ENCODE measurements at places on chromosomes 12 and 14. TPM values are rescaled to one million over a fixed set of nuclear protein-coding genes. Genes with fewer than 3 reads are reported as not detected.

- DNase-seq = no peak
These were observed 32.4 kb downstream of the TTC8 start for GRCh38 chr14:88856786-88857366.

- DNase-seq = no peak
These were observed 48.9 kb upstream of the RIN3 start for GRCh38 chr14:92464716-92465115.

- no peak for DNase-seq
These were observed 151.2 kb downstream of the AKAP6 start for GRCh38 chr14:32480337-32480736.

DNA sequence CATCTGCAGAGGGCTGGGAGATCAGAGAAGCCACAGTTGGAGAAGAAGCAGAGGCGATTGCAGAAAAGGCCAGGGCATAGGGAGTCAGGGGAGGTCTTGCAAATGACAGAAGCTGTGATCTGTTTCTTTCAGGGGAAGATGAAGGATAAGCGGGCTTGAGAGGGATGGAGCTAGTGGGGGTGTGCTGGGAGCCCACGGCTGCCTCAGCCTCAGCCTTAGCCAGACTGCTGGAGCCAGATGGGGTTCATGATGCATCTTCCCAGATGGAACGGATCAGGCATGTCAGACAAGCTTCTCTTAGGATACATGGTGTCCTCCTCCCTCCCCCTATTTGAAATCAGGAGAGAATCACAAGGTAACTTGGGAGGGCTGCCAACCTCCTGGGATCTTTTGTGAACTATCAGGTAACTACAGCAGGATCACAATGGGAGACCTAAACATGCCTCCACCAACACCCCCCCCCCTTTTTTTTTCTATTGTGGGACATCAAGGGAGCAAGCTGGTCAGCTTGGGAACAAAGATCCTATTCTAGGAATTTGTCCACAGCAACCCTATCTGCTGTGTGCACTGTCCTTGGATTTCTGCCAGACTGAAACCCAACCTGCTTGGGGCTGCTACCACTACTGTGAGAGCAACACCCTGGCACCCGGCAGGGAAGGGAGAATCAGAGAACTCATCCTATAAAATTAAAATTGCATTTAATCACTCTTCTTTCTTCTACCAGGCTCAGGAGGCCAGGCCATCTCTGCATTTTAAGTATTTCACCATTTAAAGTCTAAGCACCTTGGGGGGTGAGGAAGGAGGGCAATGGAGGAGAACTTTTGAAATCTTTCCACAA lies 10.7 kb upstream of the ATP2A2 start:
- no peak for DNase-seq

GRCh38 chr12:19938491-19938890 lies 429.8 kb upstream of the PDE3A start:
- DNase-seq = no peak

DNA sequence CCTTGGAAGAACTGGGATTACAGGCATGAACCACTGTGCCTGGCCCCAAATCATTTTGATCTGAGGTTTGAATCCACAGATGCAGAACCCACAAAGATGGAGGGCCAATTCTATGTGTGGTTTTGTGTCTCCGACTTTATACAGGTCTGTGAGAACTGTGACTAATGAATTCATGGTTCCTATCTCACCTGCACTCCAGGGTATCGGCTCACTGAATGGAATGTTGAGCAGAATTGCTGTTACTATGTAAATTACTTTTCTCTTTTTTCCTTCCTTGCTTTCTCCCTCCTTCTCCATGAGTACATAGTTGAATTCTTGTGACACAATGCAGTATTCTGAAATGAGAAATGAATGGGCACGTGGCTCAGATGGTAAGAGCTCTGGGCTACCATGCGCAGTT lies 21.1 kb upstream of the GALNT16 start:
- DNase-seq = no peak

- no peak for DNase-seq
These were observed 169.0 kb downstream of the PRIMA1 start for GRCh38 chr14:93619176-93619793.

DNA sequence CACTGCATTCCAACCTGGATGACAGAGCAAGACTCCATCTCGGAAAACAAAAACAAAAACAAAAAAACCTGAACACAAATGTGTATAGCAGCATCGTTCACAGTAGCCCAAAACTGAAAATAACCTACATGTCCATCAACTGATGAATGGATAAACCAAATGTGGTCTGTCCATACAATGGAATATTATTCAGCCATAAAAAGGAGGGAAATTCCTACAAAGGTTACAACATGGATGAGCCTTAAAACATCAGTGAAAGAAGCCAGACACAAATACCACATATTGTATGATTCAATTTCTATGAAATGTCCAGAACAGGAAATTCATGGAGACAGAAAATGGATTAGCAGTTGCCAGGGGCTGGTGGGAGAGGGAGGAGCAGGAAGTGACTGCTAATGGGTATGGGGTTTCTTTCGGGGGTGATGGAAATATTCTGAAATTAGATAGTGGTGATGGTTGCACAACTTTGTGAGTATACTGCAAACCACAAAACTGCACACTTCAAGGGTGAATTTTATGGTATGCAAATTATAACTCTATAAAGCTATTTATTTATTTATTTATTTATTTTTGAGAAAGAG lies 4.0 kb downstream of the MYL2 start:
- no peak for DNase-seq

GRCh38 chr12:112978163-112979040 lies at the start of gene OAS2:
Gene OAS2, plus strand, starts transcription at chr12:112978519. Its CDS starts 90 bp downstream, at chr12:112978609.
- no peak for DNase-seq

DNA sequence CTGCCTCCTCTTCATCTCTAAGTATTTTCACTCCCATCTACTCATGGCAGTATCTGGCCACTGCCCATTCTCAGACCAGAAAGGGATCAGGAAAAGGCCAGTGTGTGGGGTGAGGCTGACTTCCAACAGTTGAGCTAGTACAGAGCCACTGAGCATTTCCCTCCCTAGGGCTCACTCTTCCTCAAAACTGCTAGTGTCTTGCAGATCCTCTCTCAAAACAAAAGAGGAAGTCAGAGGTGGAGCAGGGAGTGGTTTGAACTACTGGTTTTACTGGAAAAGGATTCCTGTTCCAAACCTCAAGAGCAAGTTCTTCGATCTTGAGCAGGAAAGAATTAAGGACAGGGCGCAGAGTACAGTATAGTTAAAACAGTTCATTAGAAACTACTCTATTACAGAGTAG lies 11.7 kb upstream of the RNASE10 start:
- no peak for DNase-seq

- DNase-seq = no peak
These were observed 16.4 kb upstream of the ANKRD9 start for GRCh38 chr14:102525929-102526497.

DNA sequence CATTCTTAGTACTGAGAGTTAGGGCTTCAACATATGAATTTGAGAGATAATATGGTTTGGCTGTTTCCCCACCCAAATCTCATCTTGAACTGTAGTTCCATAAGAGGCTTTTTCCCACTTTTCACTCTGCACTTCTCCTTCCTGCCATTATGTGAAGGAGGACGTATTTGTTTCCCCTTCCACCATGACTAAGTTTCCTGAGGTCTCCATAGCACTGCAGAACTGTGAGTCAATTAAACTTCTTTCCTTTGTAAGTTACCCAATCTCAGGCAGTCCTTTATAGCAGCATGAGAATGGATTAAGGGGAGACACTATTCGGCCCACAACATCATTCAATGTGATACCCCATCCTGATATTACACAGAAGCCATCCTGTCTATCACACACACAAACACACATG lies 36.8 kb upstream of the ALG10B start:
- DNase-seq = no peak

DNA sequence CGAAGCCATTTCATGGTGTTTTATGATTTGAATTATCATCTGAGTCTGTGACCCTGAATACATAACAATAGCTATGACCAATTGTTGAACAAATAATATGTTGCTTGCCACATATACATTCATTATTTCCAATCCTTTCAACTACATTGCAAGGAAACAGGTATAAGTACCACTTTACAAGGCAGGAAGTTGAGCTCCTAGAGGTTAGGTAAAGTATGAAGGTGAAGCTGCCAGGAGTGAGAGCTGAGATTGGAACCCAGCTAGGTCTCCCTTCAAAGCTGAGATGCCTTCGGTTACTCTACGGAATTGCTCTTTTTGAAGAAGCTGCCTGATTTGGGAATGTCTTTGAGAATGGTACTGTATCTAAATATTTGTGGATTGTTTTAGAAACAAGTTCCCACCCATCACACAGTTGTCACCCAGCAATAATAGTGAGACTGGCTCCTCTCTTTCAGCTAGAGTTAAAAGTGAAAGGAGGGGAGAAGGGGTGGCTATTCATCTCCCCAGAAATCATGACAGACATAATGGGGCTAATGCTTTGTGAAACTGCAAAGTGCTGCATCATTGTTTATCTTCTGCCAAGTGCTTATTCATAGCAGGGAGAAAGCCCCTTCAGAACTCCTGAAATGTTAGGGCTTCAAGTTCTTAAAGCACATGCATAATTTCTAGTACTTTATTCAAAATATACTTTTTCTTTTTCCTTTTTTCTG lies 75.9 kb upstream of the AMIGO2 start:
- DNase-seq = no peak

DNA sequence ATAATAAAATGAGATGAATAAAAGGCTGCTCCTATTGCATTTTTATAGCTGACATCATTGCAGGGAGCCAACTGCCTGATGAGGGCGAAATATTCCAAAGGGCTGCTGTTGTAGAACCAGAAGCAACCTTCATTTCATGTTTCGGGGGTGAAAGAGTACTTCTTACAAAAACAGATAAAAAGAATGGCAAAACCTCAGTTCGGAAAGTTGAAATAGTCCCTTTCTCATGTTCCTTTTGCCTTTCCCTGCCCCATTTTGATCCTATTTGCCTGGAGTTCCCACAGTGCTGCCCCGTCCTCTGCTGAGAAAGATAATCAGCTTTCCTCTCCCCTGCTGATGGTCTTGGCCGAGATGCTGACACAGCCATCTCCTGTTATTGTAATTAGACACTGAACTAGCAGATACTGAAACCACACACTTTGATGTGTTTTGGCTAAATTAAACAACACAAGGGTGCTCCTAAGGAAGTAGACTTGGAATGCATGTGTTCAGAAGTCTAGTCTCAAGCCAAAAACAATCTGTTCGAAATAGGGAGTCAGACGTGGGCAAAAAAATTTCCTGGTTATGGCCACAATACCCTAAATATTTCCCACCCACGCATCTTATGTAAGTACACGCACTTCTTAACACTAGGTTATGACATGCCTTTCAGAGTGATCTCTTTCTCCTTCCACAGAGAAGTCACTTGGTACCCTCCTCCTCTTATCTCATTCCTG lies 117.2 kb downstream of the PPM1H start:
- DNase-seq = no peak

DNA sequence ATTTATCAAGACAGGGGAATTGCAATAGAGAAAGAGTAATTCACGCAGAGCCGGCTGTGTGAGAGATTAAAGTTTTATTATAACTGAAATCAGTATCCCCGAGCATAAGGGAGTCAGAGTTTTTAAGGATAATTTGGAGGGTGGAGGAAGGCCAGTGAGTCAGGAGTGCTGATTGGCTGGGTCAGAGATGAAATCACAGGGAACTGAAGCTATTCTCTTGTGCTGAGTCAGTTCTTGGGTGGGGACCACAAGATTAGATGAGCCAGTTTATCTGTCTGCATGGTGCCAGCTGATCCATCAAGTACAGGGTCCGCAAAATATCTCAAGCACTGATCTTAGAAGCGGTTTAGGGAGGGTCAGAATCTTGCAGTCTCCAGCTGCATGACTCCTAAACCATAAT lies 96.6 kb downstream of the CCDC60 start:
- no peak for DNase-seq

DNA sequence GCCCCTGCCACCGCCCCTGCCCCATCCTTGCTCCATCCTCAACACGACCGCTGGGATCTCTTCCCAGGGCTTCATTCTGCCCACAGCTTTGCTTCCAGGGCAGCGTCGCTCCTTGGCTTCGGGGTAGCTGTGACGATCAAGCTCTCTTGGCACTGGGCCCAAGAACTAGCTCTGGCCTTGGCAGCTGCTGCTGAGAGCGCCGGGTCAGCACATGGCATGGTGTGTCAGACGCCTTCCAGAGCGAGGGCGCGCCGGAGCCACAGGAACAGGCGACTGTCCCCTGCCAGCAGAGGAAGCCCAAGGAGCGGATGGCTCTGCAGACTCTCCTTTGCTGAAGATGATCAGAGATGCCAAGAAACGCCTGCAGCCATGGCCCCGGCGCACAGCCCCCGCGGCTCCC lies 15.9 kb downstream of the RAB35 start:
- DNase-seq = no peak

DNA sequence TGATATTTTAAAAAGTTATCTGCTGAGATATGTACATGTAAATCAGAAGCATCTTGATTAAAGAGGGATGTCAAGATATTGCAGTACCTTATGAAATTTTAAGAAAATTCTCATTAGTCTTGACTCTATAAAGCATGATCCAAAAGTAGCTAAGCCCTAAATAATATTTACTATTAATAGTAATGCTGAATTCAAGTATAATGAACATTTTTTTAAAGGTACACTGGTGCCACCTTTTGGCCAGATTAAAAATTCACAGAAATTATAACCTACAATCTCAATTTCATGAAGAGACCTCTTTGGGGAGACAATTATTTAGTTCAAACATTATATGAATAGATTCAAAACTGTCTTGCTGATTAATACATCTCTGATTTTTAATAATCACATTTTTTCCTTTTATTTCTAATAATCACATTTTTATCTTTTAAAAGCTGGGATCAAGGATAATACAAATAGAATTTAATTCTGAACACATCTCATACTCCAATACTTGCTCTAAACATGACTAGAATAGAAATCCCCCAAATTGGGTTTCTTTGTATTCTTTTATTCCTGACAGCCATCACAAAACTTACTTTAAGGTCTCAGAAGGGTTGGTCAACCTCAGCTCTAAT lies 13.4 kb downstream of the AKAP5 start:
- no peak for DNase-seq

- no peak for DNase-seq
These were observed 364.2 kb downstream of the SOX5 start for GRCh38 chr12:23585156-23585781.

The KCNC2 gene
- 0.06 TPM for polyA plus RNA-seq

The PRPH gene
- 1.1 TPM for polyA plus RNA-seq

The B3GNT4 gene
- 1.1 TPM for polyA plus RNA-seq

Data from H1 (cell line).